Vagina (tissue), 2 donors: ENCODE measurements at places on chromosomes 6 and 20.

DNA sequence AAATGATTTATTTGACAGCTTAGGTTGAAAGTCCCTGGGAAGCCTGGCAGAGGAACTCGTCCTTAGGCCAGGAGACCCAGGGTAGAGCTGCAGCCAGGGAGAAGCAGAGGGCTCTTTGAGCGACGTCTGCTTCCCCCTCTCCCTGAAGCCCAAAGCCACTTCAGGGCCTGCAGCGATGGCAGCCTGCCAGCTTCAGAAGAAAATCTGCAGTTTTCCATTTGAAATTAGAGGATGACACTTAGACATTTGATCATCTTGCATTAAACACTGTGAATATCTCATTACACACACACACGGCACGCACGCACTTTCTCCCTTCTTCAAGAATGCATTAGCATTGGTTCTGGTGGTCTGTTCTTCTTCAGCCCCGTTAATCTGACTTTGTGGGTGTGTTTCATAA lies 96.5 kb downstream of the PLEKHG1 start:
- no peak for DNase-seq

GRCh38 chr6:93307505-93308409 lies 111.6 kb downstream of the EPHA7 start:
- DNase-seq = no peak

DNA sequence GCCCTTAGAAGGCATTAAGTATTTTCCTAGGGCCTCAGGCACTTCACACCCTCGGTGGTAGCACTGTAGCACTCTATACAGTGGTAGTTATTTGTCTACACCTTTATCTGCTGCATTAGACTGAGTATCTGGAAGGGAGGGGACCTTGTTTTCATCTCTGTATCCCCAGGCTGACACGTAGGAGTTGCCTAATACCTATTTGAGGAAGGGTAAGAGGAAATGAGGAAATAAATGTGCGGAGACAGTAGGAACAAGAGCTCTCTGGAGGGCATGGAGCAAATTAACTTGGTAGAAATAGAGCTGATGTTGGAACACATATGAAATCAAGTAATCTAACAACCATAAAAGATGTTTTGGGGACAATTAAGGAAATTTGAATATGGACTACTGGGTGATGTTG lies 3.9 kb downstream of the CNPY3 start:
- DNase-seq = no peak

GRCh38 chr20:23145281-23145700 lies 59.2 kb upstream of the CD93 start:
- DNase-seq = no peak

DNA sequence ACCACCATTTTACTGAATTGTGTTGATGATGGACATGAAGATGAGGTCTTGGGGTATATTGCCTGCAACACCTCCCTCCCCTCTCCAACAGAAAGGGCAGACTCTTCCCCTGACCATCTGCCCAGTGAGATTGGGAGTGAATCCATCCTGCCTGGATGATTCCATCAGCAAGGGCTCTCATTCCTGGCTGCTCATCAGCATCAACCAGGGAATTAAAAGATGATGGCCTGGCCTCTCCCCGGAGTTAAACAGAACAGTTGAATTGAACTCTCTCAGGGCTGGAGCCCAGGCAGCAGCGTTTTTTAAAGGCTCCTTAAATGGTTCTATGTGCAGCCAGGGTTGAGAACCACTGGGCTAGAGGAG lies 14.6 kb upstream of the MRPS18A start:
- no peak for DNase-seq

GRCh38 chr20:41340327-41341055 lies at the start of gene LPIN3:
Gene LPIN3, plus strand, starts transcription at chr20:41340821. Its CDS starts 4,983 bp downstream, at chr20:41345804.
- DNase-seq = no peak

- DNase-seq = no peak
These were observed 58.0 kb upstream of the PHIP start for GRCh38 chr6:79135973-79136470.

DNA sequence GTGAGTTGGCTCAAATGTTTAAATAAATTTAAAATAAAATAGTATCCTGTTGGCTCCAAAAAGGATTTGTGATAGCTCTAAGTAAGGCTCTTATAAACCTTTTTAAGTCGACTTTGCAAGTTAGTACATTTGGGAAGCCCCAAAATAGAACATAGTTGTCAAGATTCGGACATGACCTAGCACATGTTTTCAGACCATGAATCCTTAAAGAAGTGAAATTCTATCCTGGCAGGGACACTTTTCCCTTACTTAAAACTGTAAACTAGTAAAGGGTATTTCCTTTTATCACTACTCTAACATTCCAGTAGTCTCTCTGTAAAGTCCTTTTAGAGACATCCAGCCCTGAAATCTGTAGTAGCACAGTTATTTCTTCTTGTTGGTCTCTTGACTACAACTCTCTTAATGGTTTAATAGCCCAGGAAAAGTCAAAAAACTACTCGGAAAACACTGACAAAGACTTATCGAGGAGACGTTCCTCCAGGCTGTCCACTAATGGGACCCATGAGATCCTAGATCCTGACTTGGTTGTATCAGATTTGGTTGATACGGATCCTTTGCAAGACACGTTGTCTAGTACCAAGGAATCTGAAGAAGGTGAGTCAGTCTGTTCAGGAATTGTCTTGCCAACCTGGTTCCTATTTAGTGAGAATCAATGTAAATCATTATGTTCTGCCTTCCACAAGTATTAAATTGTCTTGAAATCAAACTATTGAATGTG lies 83.6 kb downstream of the SCAND1 start:
- DNase-seq = no peak

DNA sequence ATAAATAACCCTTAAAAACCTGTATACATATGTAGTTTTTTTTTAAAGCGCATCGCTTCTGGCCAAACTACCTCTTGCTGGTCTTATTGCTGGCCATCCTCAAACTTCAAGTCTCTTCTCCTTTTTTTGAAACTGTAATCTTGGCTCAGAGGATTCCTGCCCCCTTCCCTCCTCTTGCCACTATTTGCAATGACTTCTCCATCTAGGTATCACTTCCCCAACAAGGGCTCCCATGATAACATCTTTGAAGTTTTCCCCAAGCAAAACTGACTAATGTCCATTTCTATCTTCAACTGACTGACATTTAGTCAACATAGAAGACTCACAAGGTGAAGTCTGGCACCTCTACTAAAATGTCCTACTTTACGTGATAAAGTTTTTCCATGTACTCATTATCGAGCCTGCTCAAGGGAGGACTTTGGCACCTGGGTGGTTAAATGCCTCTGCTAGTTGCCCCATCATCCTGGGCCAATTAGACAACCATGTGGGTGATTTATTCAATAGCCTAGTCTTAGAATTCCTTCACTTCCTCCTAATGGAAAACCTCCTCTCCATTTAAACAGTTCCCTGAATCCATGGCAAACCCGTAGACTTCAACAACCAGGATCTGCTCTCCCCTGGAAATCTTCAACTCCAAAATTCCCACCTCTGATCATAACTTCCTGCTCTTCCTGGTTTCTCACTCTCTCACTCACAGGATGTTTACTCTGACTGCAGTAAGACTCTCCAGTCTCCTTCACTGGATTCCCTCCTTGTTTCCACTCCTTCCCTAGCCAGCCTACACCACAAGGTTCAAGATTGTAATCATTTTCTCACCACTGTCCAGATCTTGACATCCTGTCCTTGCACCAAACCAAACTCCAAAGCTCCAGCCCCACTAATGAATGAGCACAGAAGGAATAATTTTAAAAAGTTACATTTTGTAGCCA lies 9.4 kb upstream of the PLAGL1 start:
- DNase-seq = no peak
